Activated CD4-positive, CD25-positive, alpha-beta regulatory T cell (primary cell): ENCODE measurements at places on chromosomes 2 and 18.

DNA sequence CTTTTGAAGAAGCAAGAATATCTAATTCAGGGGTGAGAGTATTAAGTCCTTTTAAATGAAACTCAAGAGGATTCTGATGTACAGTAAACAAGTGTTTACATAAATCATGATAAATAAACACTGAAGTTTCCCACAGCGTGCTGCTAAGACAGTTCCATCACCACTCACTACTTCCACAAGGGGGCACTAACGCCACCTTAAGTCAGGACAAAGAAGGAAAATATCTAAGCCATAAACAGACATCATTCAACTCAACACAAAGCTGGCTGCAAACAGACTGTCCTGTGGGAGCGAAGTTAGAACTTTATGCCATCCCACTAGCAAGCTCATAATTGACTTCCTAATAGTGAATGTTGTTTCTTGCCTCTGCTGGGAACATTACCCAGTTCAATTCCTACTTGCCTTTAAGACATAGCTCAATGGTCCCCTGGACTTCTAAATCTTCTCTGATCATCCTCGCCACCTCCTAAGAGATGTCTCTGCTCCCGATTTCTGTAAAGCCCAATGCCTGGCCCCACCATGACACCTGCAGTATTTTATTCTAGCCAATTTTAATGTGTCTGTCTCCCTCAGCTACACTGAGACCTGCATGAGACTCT lies 36.5 kb downstream of the MRPL44 start:
- peak; percentile 3 for DNase-seq

- no peak for DNase-seq
These were observed 25.3 kb downstream of the BABAM2 start for GRCh38 chr2:27915874-27916273.

- no peak for DNase-seq
These were observed 146.4 kb downstream of the DYSF start for GRCh38 chr2:71599646-71600236.

GRCh38 chr2:234453216-234453615 lies 43.7 kb downstream of the ARL4C start:
- DNase-seq, result no peak

GRCh38 chr2:218861645-218862318 lies 2.2 kb downstream of the WNT6 start:
- DNase-seq, result no peak

- no peak for DNase-seq
These were observed 329.1 kb upstream of the CNTNAP5 start for GRCh38 chr2:123696021-123696420.

DNA sequence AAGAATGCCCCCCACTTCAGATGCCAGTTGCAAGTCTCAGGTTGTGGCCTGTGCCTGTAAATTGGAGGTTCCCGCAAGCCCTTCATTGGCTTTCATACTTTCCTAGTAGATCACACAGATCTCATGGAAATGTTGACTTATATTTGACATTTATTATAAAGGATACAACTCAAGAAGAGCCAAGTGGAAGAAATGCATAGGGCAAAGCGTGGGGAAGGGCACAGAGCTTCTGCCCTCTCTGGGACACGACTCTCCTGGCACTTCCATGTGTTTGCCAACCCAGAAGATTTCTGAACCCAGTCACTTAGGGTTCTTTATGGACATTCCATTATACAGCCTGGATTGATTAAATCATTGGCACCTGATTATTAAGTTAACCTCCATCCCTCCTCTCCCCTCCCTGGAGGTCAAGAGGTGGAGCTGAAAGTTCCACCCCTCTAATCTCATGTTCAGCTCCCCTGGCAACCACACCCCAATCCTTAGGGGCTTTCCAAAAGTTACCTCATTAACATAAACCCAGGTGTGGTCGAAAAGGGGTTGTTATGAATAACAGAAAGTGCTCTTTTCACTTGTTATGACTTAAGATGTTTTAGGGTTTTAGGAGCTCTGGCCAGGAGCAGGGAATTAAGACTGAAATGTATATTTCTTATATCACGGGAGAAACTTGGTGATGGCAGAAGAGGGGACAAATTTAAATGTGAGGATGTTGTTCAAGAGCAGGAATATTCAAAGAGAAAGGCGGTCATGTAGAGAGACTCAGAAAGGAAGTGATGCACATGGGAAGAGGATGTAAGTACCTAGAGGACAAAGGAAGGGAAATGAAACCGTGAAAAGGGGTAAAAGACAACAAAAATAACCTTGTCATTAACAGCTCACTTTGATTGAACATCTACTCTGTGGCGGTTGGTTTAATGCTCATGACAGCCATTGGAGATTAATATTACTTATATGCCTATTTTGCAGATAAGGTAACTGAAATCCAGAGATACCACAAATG lies 31.8 kb downstream of the SP100 start:
- no peak for DNase-seq

DNA sequence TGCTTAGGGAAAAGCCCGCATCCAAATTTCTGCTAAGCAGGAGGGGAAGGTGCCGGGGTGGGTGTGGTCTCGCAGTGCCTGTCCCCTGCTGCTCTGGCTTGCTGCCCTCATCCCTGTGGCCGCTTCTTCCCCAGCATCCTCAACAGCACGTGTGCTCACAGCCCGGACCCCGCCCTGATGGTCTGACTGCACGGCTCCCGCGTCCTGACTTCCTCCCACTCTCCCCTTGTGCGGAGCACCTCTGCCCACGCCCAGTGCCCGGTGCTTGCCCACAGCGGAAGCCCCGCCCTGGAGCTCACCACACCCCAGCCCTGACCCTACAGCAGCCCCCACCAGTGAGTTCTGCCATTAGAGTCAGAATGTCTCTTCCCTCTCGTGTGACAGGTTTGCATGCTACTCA lies 277.9 kb downstream of the NDUFA10 start:
- no peak for DNase-seq
